ENCODE measurements at places on chromosomes 4 and X.

GRCh38 chr4:98758182-98758581, 99.8 kb upstream of the TSPAN5 start:
- H3K36me3 ChIP-seq = no peaks in the 10 kb centered on the region
- H3K27me3 ChIP-seq = no peaks in the 10 kb centered on the region
- H3K4me3 ChIP-seq = no peak overlapping the region
- no peak overlapping the region for H3K27ac ChIP-seq
- no peak for DNase-seq
- no peaks in the 10 kb centered on the region for H3K4me1 ChIP-seq

DNA sequence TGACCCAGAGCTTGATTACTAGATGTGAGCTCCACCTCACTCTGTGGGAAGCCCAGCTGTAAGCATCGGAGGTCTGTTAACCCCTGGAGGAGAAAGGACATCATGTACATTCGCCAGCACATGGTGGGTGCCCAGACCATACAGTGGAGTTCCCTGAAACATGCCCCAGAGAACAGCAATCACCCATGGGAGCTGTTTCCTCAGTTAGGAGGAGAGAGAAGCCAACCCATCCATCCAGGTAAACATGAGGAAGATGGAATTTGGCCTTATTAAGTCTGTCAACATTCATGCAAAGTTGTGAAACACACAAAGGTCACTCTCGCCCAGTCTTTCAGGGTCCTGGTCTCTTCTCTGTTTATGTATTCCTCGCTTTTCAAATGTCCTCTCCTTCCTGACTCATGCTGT, 354.7 kb downstream of the ANK2 start:
- no peak overlapping the region for H3K27ac ChIP-seq
- DNase-seq = no peak
- no peaks in the 10 kb centered on the region for H3K4me1 ChIP-seq
- no peaks in the 10 kb centered on the region for H3K36me3 ChIP-seq
- no peaks in the 10 kb centered on the region for H3K27me3 ChIP-seq

- no peak for DNase-seq
- H3K36me3 ChIP-seq = no peaks in the 10 kb centered on the region
- peaks cover 3% of the 10 kb centered on the region for H3K27me3 ChIP-seq
Measured at GRCh38 chr4:144591401-144591800, 54.6 kb upstream of the HHIP start.

GRCh38 chr4:25563071-25563564, 92.5 kb upstream of the SLC34A2 start:
- no peak overlapping the region for H3K4me3 ChIP-seq
- H3K27ac ChIP-seq = no peak overlapping the region
- no peaks in the 10 kb centered on the region for H3K4me1 ChIP-seq
- no peaks in the 10 kb centered on the region for H3K36me3 ChIP-seq
- H3K27me3 ChIP-seq = peaks cover 7% of the 10 kb centered on the region
